ENCODE measurements at places on chromosomes 16 and 17. TPM values are rescaled to one million over a fixed set of nuclear protein-coding genes. Genes with fewer than 3 reads are reported as not detected.

The PRR35 gene
- total RNA-seq = not detected

The MILR1 gene
- total RNA-seq = 15.5 TPM

The CSH1 gene
- not detected for total RNA-seq

The OR3A3 gene
- total RNA-seq = not detected

The GAS2L2 gene
- 1.2 TPM for total RNA-seq

The TLCD1 gene
- total RNA-seq = 3.4 TPM

The CDT1 gene
- total RNA-seq = 0.22 TPM

The TP53TG3C gene
- total RNA-seq = not detected

The EVPL gene
- total RNA-seq = 0.16 TPM

The KRT39 gene
- total RNA-seq = not detected

The ZNF750 gene
- total RNA-seq = 0.26 TPM

The ABCC12 gene
- not detected for total RNA-seq

The MLKL gene
- total RNA-seq = 25.0 TPM

The SLFN14 gene
- total RNA-seq = not detected

The ACE gene
- total RNA-seq = 14.1 TPM

The NPIPA5 gene
- 15.2 TPM for total RNA-seq

The MEIOB gene
- total RNA-seq = not detected

The HASPIN gene
- 0.16 TPM for total RNA-seq

The CUEDC1 gene
- total RNA-seq = 34.1 TPM

The KRTAP4-5 gene
- total RNA-seq = not detected

The PABPN1L gene
- total RNA-seq = not detected

The IL34 gene
- total RNA-seq = 2.4 TPM

The RGS11 gene
- total RNA-seq = 21.4 TPM

The CCL14 gene
- 61.1 TPM for total RNA-seq

The HSF5 gene
- total RNA-seq = 0.06 TPM

All from mesenteric fat pad (tissue), 1 donor.